H4 (cell line): ENCODE measurements at places on chromosomes 6 and 20. TPM values are rescaled to one million over a fixed set of nuclear protein-coding genes. Genes with fewer than 3 reads are reported as not detected.

Gene GABRR2
- 0.08 TPM in 1 of 2 replicates, not detected in the other for total RNA-seq

DNA sequence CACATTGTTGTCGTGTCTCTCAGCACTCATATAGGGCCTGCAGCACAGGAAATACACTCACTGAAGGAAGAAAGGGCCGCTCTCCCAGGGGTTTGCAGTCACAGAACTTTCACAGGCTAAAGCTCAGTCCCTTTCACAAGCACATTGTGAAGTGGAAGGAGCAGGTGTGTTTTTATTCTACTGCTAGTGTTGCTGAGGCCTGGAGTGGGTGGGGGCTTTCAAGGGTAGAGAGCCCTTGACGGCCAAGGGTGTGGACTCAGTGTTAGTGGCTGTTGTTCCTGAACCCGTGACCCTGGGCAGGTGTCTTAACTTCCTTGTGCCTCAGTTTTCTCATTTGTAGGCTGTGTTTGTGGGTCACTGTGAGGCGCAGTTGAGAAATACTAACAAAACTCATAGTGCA is 66.2 kb upstream of the SLC22A1 start:
- DNase-seq, result no peak

Gene EEF1A2
- 181 and 233 TPM in 2 replicates for total RNA-seq

DNA sequence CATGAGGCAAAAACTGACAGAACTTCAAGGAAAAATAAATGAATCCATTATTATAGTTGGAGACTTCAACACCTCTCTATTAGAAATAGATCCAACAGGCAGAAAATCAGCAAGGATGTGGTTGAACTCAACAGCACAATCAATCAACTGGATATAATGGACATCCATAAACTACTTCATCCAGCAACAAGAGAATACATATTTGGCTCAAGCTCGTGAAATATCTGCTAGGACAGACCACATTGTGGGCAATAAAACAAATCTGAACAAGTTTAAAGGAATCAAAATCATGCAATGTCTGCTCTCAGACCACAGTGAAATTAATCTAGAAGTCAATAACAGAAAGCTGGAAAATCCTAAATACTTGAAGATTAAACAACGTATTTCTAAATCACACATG is 362.6 kb downstream of the CD109 start:
- no peak for DNase-seq

GRCh38 chr20:3572151-3572550 is 91.0 kb downstream of the GFRA4 start:
- DNase-seq, result no peak

DNA sequence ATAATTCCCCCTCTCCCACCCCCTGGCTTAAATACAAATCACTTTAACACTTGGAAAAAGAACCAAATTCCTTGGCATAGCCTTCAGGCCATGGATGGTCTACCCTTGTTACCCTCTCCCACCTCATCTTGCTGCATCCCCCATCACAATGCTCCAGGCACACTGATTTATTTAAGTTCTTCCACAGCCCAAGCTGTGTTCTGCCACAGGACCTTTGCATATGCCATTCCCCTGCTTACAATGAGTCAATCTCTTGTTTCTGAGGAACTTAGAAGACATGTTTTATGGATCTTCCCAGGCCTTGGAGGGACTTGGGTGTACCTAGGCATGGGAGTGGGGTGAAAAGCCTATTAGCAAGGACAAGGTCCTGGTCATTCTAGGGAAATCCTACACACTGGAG is 6.2 kb upstream of the MAFB start:
- DNase-seq, result no peak

- no peak for DNase-seq
These were observed 46.8 kb downstream of the INSM1 start for GRCh38 chr20:20414640-20415220.

GRCh38 chr20:32574296-32575226 is 10.6 kb downstream of the NOL4L start:
- DNase-seq, result peak; percentile 77

- DNase-seq, result no peak
These were observed 29.6 kb downstream of the ZC3H12D start for GRCh38 chr6:149455031-149455732.

DNA sequence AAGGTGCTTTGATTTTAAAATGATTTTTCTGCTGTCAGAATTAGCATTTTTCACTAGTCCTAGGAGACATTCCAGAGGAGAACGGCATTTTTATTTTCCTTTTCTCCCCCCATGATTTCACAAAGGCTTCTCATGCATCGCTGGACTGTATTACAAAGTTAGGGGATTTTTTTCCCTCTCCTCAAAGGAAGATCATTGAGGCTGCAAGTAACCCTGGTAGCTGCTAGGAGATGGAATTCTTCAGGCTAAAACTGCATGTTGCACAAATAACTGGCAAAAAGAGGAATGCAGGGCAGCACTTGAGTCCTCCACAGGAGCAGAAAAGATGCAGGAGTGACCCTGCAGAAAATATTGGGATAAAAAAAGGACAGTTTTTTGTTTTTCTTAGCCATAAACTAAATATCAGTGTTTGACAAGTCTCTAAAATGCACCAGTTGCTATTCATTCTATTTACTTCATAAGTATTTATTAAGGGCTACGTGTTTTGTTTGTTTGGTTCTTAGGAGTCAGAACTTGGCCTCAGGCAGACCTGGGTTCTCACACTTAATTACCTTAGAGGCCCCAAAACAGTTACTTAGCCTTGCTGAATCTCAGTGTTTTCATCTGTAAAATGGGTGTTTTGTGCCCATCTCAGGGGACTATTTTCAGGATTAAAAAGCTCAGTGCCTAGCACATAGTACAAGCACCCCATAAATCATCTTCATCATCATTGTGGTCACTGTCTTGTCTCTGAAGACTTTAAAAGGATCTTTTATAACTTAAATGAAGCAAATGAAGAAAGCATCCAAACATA is 144.5 kb upstream of the ID4 start:
- no peak for DNase-seq

DNA sequence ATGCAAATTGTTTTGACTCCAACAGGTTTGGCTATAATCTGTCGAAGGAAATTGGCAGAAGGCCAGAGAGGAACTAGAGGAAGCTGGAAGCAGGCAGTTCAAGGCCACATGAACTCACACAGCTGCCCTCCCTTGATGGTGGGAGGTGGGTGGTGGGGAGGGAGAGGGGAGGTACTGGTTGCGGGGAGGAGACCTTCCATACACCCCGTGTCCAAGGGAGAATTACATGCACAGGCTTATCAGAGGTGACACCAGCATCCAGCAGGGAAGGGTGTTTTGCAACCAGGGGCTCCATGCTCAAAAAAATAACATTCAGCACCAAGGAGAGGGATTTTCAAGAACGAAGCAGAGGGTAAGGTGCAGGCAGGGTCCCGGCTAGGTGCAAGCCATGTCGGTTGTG is 9.1 kb downstream of the PRND start:
- no peak for DNase-seq

Gene MPC1
- total RNA-seq, result 46.1 and 64.0 TPM in 2 replicates

GRCh38 chr20:21511485-21511849 is 2.4 kb downstream of the NKX2-2 start:
- DNase-seq, result no peak

DNA sequence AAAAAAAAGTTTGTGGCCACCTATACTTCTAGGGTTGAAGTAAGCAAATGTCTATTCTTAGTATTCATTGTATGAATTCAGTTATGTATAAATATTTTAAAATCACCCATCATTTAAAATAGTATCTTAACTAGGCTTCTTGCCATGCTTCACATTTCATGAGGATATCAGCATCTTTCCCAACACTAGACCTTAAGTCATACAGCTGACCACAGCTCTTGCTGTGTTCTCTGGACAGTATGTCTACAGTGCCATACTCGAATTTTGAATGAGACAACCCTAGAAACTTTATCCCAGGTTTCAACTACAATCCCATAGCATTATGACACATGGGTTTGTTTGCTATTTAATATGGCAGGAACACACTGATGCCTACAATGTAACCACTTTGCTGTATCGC is 5.2 kb downstream of the TXNDC5 start:
- DNase-seq, result no peak

Gene CDH4
- 0.14 and 0.16 TPM in 2 replicates for total RNA-seq

DNA sequence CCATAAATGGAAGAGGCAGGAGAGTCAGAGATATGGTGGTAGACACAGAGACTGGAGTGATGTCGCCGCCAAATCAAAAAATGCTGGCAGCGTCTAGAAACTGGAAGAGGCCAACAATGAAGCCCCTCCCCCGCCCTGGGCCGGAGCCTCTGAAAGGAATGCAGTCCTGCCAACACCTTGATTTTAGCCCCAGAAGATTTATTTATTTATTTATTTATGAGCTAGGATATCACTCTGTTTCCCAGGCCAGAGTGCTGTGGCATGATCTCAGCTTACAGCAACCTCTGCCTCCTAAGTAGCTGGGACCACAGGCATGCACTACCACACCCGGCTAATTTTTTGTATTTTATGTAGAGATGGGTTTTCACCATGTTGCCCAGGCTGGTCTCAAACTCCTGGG is 82.6 kb upstream of the CCDC167 start:
- DNase-seq, result peak; percentile 30

GRCh38 chr6:12533586-12533985 is 183.0 kb upstream of the PHACTR1 start:
- no peak for DNase-seq

Gene C4A
- 7.2 and 8.5 TPM in 2 replicates for total RNA-seq

DNA sequence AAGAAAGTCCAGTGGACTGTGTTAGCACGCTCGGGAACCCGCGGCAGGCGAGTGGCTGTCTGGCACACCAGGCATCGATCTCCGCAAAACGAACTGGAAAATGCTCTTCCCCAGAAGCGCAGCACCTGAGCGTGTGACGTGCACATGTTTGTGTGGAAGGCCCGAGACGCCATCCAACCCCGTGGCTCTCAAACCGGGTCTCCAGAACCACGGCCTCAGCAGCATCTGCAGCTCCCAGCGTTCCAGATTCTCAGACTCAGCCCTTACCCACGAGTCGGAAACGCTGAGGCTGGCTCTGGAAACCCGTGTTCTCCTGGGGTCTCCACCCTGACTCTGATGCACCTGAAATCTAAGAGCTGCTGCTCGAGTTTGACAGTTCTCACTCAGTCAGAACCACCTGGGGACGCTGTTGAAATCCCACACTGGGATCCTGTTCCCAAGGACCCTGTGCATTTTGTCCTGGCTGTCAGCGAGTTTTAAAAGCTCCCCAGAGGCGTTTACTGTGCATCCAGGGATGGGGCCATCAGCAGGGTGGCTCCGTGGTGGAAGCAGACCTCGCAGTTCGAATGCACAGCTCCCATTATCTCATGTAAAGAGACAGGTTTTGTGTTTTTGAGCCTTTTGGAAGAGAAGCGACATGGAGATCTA is 69.0 kb downstream of the DLL1 start:
- DNase-seq, result no peak

DNA sequence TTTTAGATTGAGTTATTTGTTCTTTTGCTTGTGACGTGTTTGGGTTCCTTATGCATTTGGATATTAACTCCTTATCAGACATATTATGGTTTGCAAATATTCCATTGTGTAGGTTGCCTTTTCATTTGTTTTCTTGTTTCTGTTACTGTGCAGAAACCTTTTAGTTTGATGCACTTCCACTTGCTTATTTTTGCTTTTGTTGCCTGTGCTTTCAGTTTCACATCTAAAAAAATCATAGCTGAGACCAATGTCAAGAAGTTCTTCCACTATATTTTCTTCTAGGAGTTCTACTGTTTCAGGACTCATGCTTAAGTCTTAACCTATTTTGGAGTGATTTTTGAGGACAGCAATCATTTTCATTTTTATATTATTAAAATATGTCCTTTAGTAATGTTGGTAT is 113.5 kb downstream of the EPM2A start:
- DNase-seq, result no peak
